ENCODE measurements at places on chromosomes 3 and 15. TPM values are rescaled to one million over a fixed set of nuclear protein-coding genes. Genes with fewer than 3 reads are reported as not detected.

GRCh38 chr3:150285601-150286000, 122.5 kb upstream of the TSC22D2 start:
- no peak overlapping the region for H3K27ac ChIP-seq
- H3K4me3 ChIP-seq: no peak overlapping the region
- no peaks in the 10 kb centered on the region for H3K36me3 ChIP-seq
- H3K27me3 ChIP-seq: no peaks in the 10 kb centered on the region

DNA sequence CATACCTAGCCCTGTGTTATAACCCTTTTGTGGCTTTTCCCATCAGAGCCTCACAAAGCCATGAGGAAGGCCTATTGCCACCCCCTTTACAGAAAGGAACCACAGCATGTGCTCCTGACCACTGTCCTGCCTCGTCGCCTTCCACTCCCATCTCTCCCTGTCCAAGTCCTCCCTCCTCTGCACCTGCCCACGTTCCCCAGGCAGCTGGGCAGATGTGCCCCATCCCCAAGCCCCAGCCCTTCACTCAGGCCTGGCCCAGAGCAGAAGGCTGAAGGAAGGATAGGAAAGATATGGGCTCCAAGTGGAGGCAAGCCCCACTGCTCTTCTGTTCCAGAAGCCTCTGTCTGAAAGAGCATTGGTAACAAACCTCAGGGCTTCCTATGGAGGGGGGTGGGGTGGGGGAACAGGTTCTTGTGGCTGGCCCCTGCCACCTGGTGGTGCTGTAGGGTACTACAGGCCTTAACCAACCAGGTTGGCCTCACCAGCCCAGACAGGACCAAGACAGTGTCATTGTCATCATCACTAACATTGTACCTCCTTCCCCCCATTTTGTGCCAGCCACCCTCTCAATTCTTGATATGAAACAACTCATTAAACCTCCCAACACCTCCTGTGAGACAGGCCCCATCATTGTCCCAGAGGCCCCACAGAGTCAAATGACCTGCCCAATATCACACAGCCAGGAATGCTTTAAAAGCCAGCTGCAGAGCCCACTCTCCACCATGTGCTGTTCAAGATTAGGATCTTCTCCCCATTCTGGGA, 10.0 kb downstream of the POC1A start:
- no peak overlapping the region for H3K27ac ChIP-seq
- H3K27me3 ChIP-seq: no peaks in the 10 kb centered on the region
- H3K36me3 ChIP-seq: peaks cover 77% of the 10 kb centered on the region
- peak; percentile 82 for DNase-seq

- H3K27me3 ChIP-seq: no peaks in the 10 kb centered on the region
- peaks cover 8% of the 10 kb centered on the region for H3K4me1 ChIP-seq
- no peak for DNase-seq
- peaks cover 30% of the 10 kb centered on the region for H3K36me3 ChIP-seq
- H3K27ac ChIP-seq: no peak overlapping the region
- H3K4me3 ChIP-seq: no peak overlapping the region
Observed at GRCh38 chr3:186940967-186941366, 10.6 kb downstream of the ST6GAL1 start.

- H3K4me1 ChIP-seq: no peaks in the 10 kb centered on the region
- no peak for DNase-seq
- no peak overlapping the region for H3K4me3 ChIP-seq
- H3K27ac ChIP-seq: no peak overlapping the region
- no peaks in the 10 kb centered on the region for H3K36me3 ChIP-seq
Observed at GRCh38 chr3:159884661-159885402, 103.8 kb upstream of the IL12A start.

DNA sequence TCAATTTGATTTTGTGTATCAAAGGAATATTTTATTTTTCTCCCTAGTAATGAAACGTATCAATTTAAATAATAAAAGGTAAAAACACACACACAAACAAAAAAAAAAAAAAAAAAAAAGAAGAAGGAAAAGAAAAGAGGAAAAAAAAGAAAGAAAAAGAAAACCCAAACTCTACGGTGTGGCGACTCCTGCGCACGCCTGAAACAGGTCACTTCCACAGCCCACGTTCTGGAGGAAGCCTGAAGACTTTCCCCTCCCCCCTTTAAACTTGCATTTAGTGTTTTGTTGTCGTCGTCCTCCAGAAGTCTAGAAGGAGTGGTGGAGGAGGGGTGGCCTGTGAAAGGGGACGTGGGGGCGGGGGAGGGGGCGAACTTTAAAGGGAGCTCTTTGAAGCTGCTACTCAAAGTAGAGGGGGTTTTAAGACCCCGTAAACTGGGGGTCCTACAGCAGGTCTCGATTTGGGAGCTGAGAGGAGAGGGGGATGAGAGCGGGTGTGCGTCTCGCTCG, 2.3 kb upstream of the TLE3 start:
- H3K27me3 ChIP-seq: no peaks in the 10 kb centered on the region
- H3K36me3 ChIP-seq: peaks cover under 1% of the 10 kb centered on the region
- peaks cover under 1% of the 10 kb centered on the region for H3K4me1 ChIP-seq

DNA sequence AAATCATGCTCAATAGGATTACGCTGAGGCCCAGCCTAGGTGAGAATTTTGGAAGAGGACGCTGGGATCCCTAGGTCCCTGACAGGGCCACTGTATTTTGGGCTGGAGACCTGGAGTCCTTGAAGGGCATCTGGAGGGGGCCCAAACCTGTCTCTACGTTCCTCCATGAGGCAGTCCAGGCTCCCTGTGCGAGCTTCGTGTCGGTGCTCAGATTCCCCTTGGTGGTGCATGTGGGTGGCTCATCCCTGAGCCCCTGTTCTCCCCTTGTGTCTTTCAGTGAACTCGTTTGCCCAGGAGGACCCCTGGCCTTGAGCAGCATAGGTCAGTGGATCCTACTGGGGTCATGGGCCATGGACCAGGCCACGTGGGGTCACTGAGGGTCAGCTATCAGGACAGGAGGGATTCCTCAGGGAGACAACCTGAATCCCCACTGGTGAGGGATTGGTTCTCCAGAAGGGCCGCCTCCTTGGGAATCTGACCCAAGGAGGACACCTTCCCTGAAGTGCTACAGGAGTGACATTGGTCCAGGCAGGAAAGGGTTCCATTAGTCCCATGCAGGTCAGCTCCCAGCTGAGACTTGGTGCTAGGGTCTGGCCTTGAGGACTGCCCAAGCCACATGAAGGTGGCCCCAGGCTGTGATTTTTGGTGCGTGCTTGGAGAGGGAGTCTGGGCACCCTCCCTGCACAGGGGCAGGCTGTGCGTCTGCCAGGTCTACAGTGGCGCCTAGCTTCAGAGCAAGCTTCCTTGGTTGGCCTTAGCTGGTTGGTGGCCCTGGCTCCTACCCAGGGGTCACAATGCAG, 229.8 kb downstream of the SNRPN start:
- no peak for DNase-seq
- no peaks in the 10 kb centered on the region for H3K4me1 ChIP-seq
- H3K27me3 ChIP-seq: no peaks in the 10 kb centered on the region
- no peak overlapping the region for H3K4me3 ChIP-seq

- H3K27ac ChIP-seq: no peak overlapping the region
- 0 out of 2 replicates have a peak, but pooled peaks cover 2% of the 10 kb centered on the region for H3K4me1 ChIP-seq
- no peaks in the 10 kb centered on the region for H3K36me3 ChIP-seq
- DNase-seq: peak; percentile 35
Observed at GRCh38 chr3:19885468-19885867, 48.5 kb downstream of the EFHB start.

DNA sequence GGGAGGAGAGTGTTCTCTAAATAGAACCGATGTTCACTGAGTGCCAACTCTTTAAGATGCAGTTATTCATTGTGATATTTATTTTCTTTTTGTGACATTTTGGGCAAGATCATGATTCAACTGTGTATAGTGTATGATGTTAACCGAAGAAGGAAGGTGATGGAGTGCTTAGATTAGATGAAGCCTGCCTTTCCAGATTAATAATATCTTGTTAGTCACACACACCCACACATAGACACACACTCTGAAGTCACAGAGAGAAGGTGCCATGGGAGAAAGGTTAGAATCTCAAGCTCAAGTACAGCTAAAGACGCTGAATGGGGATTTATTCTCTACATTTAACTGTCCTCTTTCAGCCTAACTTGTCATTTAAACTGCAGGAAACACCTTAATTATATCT, 77.0 kb downstream of the SLC9A9 start:
- no peak overlapping the region for H3K4me3 ChIP-seq
- H3K4me1 ChIP-seq: no peaks in the 10 kb centered on the region
- DNase-seq: no peak

- no peak overlapping the region for H3K27ac ChIP-seq
- H3K27me3 ChIP-seq: no peaks in the 10 kb centered on the region
- DNase-seq: no peak
- H3K36me3 ChIP-seq: peaks cover 16% of the 10 kb centered on the region
Observed at GRCh38 chr3:66242788-66243464, 22.1 kb downstream of the SLC25A26 start.

- no peaks in the 10 kb centered on the region for H3K36me3 ChIP-seq
- no peak overlapping the region for H3K27ac ChIP-seq
- DNase-seq: no peak
- H3K4me1 ChIP-seq: no peaks in the 10 kb centered on the region
Observed at GRCh38 chr15:63930034-63930433, 96.3 kb upstream of the HERC1 start.

- no peak overlapping the region for H3K27ac ChIP-seq
- no peak for DNase-seq
- no peak overlapping the region for H3K4me3 ChIP-seq
- H3K36me3 ChIP-seq: peaks cover 7% of the 10 kb centered on the region
Observed at GRCh38 chr15:63776443-63776842, 57.3 kb downstream of the HERC1 start.

DNA sequence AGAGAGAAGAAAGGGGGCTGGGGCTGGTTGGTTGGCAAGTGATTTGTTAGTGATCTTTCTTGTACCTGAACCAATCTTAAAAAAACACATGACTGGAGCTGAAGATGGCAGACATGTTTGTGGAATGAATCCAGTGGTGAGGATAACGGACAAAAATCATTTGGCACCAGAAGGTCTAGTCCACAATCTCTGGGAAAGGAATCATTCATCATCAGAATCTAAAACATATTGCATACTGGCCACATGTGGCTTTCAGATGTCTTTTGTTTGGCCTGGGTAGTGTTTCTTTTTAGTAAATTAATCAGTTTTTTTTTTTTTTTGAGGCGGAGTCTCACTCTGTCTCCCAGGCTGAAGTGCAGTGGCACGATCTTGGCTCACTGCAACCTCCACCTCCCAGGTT, 5.0 kb downstream of the NEK11 start:
- no peak overlapping the region for H3K4me3 ChIP-seq
- H3K4me1 ChIP-seq: no peaks in the 10 kb centered on the region
- H3K27me3 ChIP-seq: no peaks in the 10 kb centered on the region
- DNase-seq: no peak
- H3K27ac ChIP-seq: no peak overlapping the region

DNA sequence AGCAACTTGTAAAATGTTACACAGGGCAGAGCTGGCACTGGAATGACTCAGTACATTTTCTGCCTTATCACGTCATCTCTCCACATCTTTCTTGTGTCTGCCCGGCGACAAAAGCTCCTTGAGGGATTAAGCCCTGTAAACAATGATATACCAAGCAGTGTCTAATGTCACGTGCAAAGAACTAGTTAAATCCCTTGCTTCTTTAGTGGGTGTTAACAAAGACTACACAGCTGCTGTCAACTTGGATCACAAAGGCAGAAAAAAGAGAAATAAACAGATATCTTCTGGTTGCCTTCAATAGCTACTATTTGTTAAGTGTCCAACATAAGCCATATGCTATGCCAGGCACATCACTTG, 48.1 kb upstream of the FRMD4B start:
- no peak for DNase-seq
- H3K36me3 ChIP-seq: no peaks in the 10 kb centered on the region
- no peaks in the 10 kb centered on the region for H3K27me3 ChIP-seq
- no peaks in the 10 kb centered on the region for H3K4me1 ChIP-seq
- H3K27ac ChIP-seq: no peak overlapping the region

DNA sequence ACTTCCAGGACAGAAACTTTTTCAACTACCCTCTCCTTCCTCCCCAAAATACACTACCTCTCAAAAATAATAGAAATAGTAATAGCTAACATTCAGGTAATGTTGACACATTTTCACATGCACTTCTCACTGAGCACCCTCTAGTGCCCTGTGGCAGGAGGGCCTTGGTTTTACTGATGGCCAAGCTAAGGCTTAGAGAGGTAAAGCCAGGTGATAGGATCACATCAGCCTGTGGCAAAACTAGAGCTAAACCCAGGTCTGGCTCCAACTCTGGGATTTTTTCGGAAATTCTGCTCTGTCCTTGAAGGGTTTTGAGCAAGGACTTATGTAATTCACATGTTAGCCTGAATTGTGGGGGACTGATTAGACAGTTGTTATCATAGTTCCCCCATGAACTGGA, 922 bp upstream of the TAMM41 start:
- H3K4me1 ChIP-seq: no peaks in the 10 kb centered on the region
- H3K4me3 ChIP-seq: peak overlapping the region; percentile 100
- no peak overlapping the region for H3K27ac ChIP-seq
- H3K27me3 ChIP-seq: no peaks in the 10 kb centered on the region
- no peak for DNase-seq
- H3K36me3 ChIP-seq: peaks cover 6% of the 10 kb centered on the region

GRCh38 chr3:102144063-102144462, 290.8 kb upstream of the ZPLD1 start:
- H3K4me3 ChIP-seq: no peak overlapping the region
- H3K27me3 ChIP-seq: no peaks in the 10 kb centered on the region
- DNase-seq: no peak
- no peaks in the 10 kb centered on the region for H3K36me3 ChIP-seq
- no peaks in the 10 kb centered on the region for H3K4me1 ChIP-seq
- H3K27ac ChIP-seq: no peak overlapping the region

- no peak for DNase-seq
- H3K4me3 ChIP-seq: no peak overlapping the region
- H3K27me3 ChIP-seq: no peaks in the 10 kb centered on the region
- peaks cover 9% of the 10 kb centered on the region for H3K36me3 ChIP-seq
Observed at GRCh38 chr15:101349047-101349951, 54.3 kb upstream of the SNRPA1 start.

GRCh38 chr15:71251584-71252043, 136.3 kb downstream of the THSD4 start:
- H3K27me3 ChIP-seq: no peaks in the 10 kb centered on the region
- H3K4me1 ChIP-seq: no peaks in the 10 kb centered on the region
- H3K4me3 ChIP-seq: no peak overlapping the region

GRCh38 chr15:38882221-38882620, 317.6 kb upstream of the RASGRP1 start:
- no peak for DNase-seq
- no peak overlapping the region for H3K27ac ChIP-seq
- no peaks in the 10 kb centered on the region for H3K36me3 ChIP-seq
- no peaks in the 10 kb centered on the region for H3K4me1 ChIP-seq
- no peak overlapping the region for H3K4me3 ChIP-seq
- H3K27me3 ChIP-seq: no peaks in the 10 kb centered on the region

Gene CACNA2D3
- 3.2 TPM for total RNA-seq

Gene GPR87
- 0.18 TPM for total RNA-seq

Gene MEX3B
- 10.4 TPM for total RNA-seq

Gene ZNF662
- total RNA-seq: not detected

Gene IL17RD
- total RNA-seq: 31.7 TPM

Gene STAB1
- 0.90 TPM for total RNA-seq

Gene PDZRN3
- total RNA-seq: 5.5 TPM

Gene CLDN18
- not detected for total RNA-seq

Gene CHRD
- total RNA-seq: 1.9 TPM

Gene RAP2B
- 18.7 TPM for total RNA-seq

Gene THPO
- 0.85 TPM for total RNA-seq

Gene CPNE4
- 1.6 TPM for total RNA-seq

Gene DAZL
- total RNA-seq: 21.7 TPM

Data from H9 (cell line).